ENCODE measurements at places on chromosomes 13 and 19.

DNA sequence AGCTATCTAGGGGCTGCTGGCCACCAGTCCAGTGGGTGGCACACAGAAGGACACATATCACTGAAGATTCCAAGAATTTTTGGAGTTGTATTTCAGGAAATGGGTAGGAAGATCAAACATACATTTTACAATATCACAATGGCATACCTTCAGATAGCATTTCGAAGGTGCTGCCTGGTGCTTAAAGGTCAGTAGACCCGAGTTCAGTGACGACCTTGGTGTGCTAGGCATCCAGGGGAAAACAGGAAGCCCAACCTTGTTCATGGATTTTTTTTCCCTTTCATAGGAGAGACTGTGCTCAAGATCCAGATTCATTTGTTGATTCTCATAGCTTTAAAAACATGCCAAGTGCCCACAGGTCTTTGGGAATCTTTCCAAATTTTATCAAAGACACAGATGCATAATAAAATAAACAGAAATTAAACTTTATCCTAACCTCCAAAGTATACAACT, 51.0 kb upstream of the RCBTB2 start:
- no peak for DNase-seq

DNA sequence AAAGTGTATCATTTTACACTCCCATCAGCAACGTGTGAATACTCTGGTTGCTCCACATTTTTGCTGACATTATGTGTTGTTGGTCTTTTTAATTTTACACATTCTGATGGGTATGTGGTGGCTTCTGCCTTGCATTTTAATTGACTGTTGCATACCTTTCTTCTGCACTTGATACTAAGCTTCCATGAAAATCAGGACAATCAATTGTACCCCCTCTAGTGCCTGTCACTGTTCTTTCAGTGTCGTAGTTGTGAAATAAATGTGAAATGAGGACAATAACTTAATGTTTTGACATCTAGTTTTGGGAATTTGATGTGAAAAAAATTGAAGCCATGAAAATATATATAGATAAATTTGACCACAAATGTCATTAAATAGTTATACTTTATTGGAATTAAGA, 6.7 kb downstream of the IFT88 start:
- no peak for DNase-seq

DNA sequence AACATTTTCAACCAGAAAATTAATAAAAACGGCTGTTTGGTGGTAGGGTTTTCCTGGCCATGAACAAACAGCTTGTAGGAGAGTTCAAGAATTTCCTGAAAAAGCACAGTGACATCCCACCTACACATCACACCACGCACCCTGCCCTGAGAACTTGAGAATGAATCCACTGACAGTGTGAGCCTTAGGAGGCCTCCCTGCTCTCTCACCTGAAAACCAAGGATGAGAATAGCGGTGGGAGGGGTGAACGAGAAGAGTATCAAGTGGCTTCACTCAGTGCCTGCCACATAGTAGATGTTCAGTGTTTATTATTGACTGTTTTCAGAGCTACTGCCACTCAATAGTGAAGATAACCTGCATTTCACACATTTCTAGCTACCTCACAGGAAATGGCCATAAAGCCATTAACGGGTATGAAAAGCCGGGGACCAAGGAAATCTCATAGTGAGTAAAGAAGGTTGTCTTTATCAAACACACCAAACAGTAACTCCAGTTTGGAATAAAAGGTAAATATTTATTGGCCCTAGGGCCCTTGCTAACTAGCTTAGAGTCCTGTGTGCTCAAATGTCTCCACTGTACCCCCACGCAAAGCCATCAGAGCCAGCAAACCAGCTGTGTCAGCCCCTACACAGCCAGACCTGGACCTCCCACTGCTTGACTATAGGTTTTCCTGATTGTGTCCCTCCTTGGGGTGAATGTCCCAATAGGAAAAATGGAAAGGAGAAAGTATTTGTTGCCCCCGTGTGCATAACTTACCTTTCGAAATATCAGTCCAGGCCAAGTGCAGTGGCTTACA, 40.6 kb downstream of the TPT1 start:
- no peak for DNase-seq

DNA sequence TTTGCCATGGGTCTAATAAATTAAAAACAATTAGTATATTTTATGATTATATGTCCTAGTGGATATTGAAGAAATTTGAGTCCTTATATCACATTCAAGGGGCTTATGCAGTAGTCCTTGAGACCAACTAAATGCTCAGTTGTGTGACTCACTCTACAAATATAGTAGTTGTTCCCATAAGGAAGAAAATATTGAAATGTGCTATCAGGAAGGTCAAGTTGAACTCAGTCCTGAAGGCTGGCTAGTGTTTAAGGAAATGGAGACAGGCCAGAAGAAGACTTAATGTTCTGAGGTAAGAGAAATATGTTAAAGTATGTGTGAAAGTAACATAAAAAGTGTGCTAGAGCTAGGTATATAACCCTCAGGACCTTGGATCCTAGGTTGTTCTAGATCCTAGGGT, 766.1 kb upstream of the GPC6 start:
- DNase-seq = no peak

DNA sequence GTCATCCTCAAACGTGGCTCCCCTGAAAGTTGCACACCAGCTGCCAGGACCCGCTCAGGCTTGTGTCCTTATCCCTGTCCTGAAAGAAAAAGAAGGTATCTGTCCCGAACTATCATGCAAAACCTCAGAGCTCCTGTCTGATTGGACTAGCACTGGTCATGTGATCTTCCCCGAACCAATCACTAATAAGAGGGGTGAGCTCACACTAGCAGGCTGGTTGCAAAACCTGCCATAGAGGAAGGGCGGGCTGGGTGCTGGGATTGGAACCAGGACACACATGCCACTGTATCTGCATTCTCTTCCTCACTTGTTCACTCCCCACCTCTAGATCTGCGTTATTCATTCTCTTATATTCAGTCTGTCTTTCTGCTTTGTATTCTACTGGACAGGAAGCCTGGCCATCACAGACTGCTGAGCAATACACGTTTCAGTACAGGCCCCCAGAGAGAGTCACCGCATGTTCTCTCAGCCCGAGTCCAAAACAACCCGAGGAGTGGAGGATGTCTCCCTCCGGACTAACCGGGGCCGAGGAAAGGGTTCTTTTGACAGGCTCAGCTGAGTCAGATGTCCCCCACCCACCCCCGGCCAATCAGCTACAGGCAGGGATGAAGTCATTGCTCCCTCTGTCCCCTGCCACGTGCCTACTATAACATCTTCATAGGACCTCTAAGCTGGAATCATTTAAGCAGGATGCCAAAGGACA, 97.7 kb downstream of the SIPA1L3 start:
- no peak for DNase-seq

- DNase-seq = no peak
Measured at GRCh38 chr19:7109678-7110289, 40.3 kb downstream of the ZNF557 start.
